ENCODE measurements at places on chromosomes 6 and 20.

DNA sequence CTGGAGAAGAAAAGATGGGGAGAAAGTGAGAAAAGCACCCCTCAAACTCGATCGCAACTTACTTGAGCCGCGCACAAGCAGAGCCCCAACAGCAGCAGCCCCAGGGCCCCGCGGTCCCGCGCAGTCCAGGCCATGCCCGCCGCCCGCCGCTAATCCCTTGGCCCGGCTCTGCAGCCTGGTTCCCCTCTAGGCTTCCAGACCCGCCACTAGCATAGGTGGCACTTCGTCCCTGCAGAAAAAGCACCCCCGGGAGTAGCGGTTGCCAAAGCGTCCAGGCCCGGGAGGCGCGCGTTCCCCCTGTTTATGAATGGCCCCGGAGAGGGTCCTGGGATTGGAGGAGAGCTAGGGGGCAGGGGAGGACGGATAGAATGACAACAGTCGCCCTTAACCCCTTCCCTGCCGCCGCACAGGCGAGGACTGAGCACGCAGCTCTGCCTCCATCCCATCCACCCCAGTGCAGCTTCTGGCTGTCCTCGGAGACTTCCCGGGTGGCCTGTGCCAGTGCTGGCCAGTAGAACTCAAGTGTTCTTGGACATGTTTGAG, 19.9 kb downstream of the COL9A1 start:
- no peak for DNase-seq

- no peak for DNase-seq
These were observed 27.1 kb downstream of the PCK1 start for GRCh38 chr20:57587989-57588377.

GRCh38 chr6:81561071-81561564, 191.4 kb downstream of the TENT5A start:
- no peak for DNase-seq

- DNase-seq: no peak
These were observed 38.2 kb downstream of the KIF6 start for GRCh38 chr6:39686976-39687375.

GRCh38 chr6:133895573-133896343, 6.8 kb downstream of the TCF21 start:
- no peak for DNase-seq

DNA sequence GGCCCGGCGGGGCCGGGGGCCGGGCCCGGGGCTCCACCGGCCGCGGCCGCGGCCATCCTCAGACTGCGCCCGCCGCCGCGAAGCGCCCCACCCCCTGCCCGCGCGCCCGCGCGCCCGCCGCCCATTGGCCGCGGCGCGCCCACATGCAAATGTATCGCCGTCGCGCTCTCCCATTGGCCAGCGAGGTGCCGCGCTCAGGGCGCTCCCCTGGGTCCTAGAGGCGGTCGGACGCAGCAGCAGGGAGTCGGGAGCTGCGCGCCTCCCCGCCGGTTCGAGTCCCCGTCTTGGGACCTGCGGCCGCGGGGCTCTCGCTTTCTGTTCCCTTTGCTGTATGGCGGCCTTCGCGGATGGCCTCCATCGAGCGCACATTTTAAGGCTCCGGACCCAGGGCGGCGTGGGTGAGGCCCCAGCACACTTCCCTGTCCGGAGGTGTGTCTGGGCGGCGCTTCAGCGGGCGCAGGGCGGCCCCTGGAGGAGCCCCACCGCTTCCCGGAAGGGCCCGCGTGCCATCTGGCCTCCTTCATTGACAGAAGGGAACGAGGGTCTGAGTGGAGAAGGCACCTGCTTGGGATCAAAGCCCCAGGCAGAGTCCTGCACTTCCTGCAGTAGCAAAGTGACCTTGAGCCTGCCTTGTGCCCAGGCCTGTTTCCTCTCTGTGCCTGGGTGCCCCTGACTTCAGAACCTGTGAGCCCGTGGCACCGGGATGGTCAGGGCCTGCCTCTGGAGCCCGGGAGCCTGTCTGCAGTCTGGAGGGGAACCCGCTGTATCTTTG, at the start of gene CABLES2:
CABLES2 (minus strand) TSS at position 65 of the 772 bp plus-strand sequence; CDS start at position 56, 9 bp downstream.
- DNase-seq: peak; percentile 88

GRCh38 chr6:56688521-56688920, 45.8 kb upstream of the DST start:
- DNase-seq: no peak

GRCh38 chr6:40996591-40997233, 42.3 kb downstream of the UNC5CL start:
- DNase-seq: no peak

GRCh38 chr6:5208471-5208971, 52.2 kb downstream of the LYRM4 start:
- DNase-seq: no peak

DNA sequence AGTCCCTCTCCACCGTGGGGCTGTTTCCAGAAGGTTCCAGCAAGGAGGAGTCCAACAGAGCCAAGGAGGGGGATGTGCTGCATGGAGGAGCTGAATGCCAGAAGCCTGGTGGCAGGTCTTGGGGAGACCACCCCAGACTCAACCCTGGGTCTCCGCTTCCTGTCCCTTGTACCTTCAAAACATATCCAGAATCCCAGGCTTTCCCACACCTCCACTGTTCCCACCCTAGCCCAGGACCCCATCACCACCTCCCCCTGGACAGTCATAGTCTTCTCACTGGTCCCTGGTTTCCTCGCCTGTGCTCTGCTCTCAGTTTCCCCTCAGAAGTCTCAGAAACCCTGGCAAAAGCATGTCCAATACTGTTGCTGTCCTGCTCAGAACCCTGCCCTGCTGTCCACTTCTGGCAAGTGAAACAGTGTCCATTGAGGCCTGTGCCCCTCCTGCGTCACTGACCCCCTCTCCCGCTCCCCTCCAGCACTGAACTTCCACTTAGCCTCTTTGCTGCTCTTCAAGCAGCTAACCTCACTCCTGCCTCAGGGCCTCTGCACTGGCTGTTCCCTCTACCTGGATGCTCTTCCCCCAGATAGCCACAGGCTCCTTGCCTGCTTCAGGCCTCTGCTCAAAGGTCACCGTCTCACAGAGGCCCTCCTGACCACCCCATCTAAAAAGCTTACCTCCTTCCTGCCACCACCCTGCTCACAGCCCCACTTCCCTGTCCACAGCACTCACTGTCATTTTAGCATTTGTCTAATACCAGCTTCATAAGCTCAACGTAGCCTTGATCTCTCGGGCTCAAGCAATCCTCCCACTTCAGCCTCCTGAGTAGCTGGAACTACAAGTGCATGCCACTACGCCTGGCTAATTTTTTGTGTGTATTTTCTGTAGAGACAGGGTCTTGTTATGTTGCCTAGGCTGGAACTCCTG, 169.2 kb downstream of the GRM4 start:
- no peak for DNase-seq

Measured in NCI-H1092 treated with DMSO at 0.1 percent for 48 hours (cell line).